HAP-1 (cell line): ENCODE measurements at places on chromosomes 6 and 20.
A peak's percentile ranks its signal among the peaks of the same experiment; 100 is the strongest.

DNA sequence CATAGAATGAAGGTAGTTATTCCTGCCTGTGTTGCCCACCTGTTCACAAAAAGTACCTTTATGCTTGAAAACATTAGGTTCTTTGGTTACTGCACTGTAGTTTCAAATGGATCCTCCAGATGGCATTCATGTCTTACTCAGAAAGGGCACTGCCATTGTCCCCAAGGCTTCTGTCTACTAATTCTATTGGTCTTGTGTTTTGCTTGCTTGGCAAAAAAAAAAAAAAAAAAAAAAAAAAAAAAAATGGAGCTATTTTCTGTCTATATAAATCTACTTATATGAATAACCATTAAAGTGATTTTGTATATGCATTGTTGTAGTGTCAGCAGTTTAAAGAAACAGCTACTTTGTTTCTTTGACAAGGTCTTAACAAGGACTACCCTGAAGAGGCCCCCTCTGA, 12.7 kb upstream of the EFHC1 start:
- peak; percentile 59 for DNase-seq

GRCh38 chr6:143225929-143226328, 165.2 kb downstream of the AIG1 start:
- no peak for DNase-seq

- no peak for DNase-seq
These were observed 210.9 kb upstream of the HDDC2 start for GRCh38 chr6:125512621-125513020.

GRCh38 chr6:107959392-107959791, 1.4 kb upstream of the SEC63 start:
- no peak for DNase-seq

GRCh38 chr20:13430346-13431002, 208.3 kb downstream of the TASP1 start:
- no peak for DNase-seq

DNA sequence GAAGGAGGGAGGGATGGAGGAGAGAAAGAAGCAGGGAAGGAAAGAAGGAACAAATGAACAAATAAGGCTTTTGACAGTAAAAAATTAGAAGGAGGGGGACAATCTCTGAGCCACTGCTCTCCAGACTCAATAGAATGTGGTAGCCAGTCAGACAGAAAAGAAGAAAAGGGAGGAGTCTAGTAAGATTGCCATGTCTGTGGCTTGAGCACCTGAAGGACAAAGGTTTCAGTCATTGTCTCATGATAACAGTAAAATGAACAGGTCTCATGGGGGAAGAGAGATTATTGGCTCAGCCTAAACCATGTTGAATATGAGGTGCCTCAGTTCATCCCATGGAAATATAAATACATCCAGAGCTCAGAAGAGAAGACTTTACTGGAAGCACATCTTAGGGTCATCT, 14.0 kb upstream of the LOC128125822 start:
- no peak for DNase-seq

DNA sequence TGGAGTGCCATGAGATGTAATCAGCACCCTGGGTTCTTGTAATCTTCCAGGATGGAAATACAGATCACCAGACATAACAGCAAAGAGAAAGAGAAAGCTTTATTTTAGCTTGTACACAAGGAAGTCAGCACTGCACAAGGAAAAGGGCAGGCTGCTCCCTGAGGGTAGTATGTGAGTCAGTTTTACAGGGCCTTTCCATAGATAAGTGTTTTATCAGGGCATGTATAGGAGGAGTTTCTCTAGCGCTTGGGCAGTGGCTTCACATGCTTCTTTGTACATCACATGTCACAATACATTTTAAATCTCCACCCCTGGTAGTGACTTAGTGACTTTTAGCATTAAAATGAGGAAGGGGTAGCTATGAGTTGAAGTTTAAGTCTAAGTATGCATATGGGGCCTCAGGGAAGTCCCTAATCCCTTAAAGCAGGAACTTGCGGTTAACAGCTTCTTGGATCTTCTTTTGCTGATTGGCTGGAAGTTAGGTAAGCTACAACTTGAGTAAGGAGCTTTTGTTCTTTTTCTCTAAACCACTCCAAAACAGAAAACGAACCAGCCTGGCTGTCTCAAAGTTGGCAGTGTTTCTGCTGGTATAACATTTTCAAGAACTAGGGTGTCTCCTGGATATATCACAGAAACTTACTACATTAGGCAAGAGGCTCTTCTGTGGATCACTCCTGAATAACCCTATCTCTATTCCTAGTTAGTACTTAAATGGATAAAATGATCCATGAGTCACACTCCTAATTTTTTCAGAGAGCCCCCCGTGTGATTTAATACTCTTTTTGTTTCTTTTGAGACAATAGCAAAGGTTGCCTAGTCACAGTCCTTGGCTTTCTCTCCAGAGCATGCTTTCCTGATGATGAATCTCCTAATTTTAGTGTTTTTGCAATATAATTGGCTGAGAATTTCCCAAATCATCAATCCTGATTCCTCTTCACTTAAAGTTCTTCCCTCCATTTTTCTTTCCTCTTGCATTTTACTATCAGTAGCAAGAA, 60.2 kb downstream of the MRAP2 start:
- no peak for DNase-seq

DNA sequence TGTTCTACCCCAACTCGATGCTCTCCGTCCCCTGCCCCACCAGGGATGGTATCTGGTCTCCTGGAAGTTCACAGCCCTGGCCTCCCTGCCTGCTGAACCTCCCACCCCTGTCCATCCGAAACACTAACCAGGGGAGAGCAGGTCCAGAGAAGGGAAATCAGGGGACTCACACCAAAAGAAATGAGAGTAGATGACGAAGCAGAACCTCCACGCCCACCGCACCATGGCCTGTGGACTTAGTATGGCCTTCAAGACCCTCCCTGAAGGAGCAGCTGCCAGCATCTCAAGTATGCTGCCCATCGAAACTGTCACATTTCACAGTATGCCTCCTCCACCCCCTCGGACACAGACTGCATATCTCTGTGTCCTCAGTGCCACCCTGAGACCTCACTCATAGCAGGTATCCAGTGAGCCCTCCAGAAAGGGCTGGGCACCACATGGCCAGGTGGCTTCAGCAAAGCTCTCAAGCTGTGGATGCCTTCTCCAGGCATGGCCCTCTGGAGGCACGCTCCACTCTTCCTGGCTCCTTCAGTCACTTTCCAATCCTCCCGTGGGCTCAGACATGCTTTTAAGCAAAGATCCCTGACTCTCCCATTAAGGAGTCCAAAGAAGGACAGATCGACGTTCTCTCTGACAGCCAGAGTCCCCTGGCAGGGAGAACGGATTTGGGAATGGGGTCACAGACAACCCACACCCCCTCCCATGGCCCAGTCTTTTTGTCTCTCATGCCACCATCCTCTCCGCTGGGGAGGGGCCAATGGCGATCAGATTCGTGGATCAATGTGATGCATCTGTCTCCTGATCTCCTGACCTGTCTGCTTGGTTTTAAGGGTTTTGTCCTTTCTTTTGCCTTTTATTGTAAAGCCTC, 158.4 kb downstream of the ANKRD60 start:
- no peak for DNase-seq

DNA sequence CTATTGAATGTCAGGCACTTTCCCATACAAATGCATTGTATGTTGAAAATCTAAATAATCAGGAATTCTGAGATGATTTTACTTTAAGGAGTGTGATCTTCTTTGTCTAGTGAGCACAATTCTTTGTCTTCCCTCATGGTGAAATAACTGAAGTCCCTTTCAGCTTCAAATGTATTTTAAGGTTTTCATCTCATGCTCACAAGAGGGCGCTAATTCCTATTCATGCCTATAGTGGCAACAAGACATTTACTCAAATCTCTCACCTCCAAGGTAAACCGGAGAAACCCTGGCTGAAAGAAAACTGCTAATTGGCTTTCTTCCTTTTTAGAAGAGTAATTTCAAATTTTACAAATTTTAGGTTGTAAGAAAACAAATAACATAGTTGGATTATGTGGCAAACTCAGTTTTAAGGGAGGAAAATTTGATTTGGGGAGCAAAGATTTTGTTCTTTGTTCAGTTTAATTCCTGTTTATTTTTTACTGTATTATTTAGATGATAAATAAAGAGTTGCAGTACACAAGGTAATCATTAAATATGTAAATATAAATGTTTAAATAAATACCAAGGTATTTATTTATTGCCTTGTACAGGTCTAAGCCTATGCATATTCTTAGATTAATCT, 69.1 kb downstream of the SLC35F1 start:
- peak; percentile 66 for DNase-seq

DNA sequence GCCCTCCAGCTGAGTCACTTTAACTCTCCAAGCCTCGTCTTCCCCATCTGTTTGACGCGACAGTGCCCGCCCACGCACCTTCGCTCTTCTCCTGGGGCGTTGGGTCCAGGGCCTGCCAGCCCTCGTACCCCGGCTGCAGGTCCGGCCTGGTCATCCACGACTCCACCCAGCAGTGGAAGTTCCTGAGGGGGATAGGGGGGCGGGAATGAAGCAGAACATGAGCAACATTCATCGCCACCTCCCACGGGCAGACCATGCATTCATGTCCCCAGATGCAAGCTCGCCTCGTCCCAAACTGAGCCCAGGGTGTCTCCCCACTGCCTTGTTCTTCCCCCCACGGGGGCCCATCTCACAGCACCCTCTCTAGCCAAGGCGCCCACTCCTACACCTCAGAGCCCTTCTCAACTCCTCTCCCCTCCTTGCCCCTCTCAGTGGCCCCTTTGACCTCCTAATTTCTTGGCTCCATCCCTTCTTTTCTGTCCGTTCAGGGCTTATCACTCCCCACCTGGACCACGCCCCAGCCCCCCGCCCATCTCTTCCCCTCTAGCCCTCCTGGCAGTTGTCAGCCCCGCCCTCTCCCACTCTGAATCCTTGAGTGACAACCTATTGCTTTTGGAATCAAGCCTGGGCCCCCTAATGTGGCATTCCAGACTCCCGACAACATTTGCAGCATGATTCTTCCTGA, 23.7 kb downstream of the TGM2 start:
- DNase-seq: no peak

- no peak for DNase-seq
These were observed 48.7 kb upstream of the EXOC2 start for GRCh38 chr6:741410-742339.
